ENCODE measurements at places on chromosomes 4 and X.

GRCh38 chr4:5972571-5972970 lies 45.7 kb downstream of the C4orf50 start:
- no peak for DNase-seq

GRCh38 chr4:28724239-28724638 lies 1863.6 kb downstream of the STIM2 start:
- no peak for DNase-seq

DNA sequence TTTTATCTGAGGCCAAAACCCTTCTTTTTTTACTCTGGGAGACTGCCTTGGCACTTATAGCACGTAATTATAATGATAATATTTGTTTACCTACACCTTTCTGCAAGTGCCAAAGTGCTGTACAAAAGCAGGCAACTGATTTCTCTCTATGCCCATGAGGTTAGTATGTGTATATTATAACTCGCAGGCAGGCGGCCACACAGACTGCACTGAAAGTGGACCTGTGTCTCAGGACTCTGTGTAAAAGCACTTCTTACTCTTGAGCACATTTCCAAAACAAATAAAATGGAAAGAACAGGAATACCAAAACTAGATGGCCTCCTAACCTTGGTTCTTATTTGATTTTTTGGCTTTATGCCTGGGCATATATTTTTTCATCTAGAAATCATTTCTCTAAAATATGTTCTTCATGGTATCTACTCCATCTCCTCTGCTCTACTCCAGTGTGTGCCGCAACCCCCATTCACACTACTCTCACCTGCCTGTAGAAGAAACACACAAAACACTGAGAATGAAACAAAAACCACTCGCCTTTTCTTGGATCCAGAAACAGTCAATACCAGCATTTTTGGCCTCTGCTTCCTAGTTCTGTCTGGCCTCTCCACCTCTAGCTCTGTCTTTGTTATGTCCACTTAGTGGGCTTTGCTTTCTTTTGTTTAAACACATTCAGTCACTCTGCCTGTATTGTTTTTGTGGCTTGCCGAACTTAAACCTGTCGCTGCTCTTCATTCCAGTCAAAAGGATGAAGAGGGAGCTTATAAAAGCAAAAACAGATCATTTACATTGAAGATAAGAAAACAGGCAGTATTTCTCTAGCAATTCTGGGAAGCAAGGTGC lies 934.5 kb upstream of the TENM3 start:
- no peak for DNase-seq

DNA sequence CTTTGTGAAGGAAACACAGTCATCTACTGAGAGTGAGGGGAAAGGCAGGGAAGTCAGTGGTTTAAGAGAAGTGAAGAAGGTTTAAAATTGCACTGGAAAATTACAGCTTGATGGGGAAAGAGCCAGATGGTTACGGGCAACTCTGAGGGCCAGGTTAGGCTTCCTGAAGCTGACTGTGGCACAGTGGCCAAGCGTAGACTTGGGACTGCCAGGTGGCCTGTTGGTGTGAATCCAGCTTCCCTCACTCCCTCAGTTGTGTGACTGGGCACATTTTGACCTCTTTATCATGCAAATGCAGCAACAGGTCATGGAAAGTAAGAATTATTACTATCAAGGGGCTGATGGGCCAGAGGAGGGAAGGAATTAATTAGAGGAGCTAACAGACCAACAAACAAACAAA lies 390.1 kb downstream of the UNC5C start:
- no peak for DNase-seq

- no peak for DNase-seq
These were observed 103.4 kb upstream of the GRXCR1 start for GRCh38 chr4:42789041-42789567.

GRCh38 chr4:6116696-6117285 lies 83.6 kb downstream of the JAKMIP1 start:
- no peak for DNase-seq

DNA sequence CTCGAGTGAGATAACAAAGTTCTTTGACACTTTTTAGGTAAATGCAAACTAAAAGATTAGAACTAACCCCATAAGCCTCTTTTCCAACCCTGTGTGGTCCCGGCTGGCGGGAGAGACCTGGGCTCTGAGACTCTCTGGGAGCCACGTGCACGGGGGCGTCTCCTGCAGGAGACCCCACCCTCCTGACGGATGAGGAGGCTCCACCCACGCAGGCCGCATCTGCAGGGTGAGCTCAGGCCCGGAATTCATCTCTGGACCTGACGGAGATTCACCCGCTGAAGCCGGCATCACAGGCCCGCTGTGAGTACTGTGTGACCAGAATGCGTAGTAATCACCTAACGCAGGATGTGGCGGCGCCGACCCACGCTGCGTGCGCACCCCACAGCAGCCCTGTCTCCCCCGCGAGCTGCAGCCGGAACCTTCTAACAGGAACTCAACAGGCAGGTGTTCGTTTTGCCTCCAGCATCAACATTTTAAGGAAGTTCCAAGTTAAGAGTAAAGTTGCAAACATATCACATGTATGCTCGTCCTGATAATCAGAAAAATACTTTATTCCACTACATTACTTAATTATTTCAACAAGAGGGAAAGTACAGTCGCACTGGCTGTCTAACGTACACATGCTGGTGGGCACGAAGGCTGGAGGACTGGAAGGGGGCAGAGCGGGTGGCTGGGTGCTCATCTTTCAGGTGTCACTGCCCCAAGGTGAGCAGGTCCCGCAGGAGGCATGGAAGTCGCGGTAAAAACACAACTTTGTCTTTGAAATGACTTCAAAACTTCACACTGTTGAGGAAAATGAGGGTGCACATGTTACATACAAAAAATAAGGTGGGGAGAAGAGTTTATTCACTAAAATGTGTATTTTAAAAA lies 44.5 kb downstream of the FGFRL1 start:
- DNase-seq: peak; percentile 85

DNA sequence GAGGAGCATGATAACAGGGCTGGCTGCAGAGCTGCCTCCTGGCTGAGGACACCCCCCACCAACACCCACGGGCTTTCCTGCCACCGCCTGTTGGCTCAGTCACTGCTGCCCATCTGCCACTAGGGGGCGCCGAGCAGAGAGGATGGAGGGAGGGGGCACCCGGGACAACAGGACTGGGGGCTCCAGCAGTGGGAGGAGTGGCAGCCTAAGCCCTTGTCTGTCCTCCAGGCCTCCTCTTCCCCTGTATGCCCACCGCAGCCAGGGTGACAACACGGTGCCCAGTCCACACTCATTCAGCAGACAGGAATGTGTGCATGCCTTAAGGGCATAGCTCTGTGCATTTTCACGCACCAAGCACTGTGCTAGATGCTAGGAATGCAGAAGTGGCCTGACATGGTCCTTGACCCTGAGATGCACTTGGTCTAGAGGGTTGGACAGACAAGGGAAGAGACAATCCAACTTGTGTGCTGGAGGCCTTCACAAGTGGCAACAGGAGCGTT lies 149.9 kb downstream of the AMMECR1 start:
- DNase-seq: peak; percentile 8

DNA sequence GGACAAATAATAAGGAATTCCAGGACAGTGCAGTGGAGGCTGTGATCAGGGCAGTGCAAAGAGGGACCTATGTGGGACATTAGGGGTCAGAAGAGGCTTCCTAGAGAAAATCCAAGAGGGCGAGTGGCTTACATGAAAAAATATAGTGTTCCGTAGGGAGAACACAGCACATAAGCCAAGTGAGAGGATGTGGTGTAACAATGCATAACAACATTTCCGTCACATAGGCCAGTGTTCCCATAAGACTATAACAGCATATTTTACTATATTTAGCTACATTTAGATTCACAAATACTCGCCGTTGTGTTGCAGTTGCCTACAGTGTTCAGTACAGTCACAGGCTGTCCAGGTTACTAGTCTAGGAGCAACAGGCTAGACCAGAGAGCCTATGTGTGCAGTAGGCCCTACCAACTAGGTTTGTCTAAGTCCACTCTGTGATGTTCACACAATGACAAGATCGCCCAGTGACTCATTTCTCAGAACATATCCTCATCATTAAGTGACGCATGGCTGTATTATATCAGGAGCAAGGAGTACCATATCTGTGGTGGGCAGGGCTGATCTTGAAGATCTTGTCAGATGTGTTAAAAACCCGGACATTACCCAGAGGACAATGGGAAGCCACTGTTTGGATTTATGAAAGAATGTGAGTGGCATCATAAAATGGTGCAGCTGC lies 74.0 kb upstream of the TBL1X start:
- no peak for DNase-seq

DNA sequence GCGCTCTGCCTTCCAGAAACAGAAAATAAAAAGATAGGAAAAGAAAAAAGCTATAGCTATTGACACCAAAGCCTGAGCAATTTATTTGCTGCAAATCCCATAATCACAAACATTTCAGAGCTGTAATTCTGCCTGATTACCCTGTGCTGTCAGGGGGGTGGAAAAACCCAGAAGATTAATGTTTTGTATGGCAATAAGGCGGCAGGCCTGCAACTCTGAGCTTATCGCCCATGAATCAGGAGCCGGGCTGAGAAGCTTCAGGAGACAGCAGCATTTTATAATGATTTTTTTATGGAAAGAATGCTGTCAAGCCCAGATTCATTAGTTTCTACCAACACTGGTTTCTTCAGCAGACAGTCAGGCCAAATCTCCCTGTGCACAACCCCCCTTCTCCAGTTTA lies 82.6 kb upstream of the TMEM164 start:
- DNase-seq: no peak

DNA sequence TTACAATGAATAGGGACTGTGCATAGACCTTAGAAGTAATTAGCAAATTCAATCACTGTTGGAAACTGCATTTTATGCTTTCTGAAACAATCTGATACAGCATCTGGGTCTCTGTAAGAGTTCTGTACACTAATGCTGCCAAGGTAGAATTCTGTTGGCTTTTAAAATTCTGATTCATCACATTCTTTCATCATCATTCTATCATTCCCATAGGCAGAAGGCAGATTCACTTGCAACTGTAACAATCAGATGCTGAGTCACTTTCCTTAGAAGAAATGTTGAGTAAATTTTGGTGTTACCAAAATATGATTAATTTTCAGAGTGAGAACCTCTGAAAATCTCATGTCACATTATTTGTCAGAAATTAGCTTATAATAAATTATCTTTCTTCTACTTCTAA lies 267.2 kb downstream of the MAPK10 start:
- DNase-seq: no peak

DNA sequence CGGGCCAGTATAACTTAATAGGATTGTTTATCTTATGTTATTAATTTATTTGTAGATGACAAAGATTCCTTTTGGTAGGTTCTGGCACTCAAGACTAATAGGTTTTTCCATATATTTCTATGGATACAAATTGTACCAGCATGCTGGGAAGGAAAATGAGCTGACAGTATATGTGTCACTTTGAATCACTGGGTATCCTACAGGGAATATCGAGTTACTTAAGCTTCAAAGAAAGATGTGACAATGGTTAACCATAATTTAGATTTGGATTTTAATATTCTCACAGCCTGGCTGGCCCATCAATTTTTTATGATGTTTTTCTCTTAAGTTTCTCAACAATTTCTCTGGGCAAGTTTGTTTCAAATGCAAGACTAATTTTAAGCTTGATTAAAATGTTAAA lies 498.8 kb upstream of the FTHL17 start:
- no peak for DNase-seq

GRCh38 chrX:111778591-111778990 lies 97.4 kb upstream of the TRPC5OS start:
- no peak for DNase-seq

- DNase-seq: no peak
These were observed 412.0 kb upstream of the ATOH1 start for GRCh38 chr4:93416344-93417128.

DNA sequence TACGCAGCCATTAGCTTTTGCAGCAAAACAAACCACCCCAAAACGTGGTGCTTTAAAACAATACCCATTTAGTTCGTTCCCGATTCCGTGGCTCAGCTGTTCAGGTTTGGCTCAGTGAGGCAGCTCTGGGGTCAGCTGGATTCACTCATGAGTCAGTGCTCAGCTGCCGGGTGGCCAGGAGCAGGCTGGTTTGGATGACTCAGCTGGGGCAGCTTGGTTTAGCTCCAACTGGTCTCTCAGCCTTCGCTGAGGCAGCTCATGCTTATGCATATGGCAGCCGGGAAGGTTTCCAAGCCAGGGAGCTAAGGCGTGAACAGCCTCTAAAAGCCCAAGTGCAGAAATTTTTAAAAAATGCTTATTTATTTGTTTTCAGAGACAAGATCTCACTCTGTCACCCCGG lies 13.3 kb upstream of the CD99 start:
- DNase-seq: no peak

GRCh38 chrX:54495814-54496516 lies at the start of gene FGD1:
Gene FGD1 (minus strand): TSS chrX:54496234. CDS start chrX:54495432, 802 bp downstream.
- no peak for DNase-seq

GRCh38 chrX:83916525-83916924 lies 55.6 kb downstream of the CYLC1 start:
- no peak for DNase-seq

- DNase-seq: no peak
These were observed 552.6 kb downstream of the PCDH19 start for GRCh38 chrX:99857455-99857854.

GRCh38 chr4:112238833-112239232 lies 7.2 kb downstream of the AP1AR start:
- no peak for DNase-seq

Data from activated gamma-delta T cell (primary cell).